Urinary bladder (tissue), 4 donors: ENCODE measurements at places on chromosomes 2 and 18. TPM values are rescaled to one million over a fixed set of nuclear protein-coding genes. Genes with fewer than 3 reads are reported as not detected.

GRCh38 chr18:11828786-11829432, 22.3 kb upstream of the CHMP1B start:
- no peak for DNase-seq

Gene TUBA4B
- polyA plus RNA-seq: not detected

Gene MOGAT1
- not detected for polyA plus RNA-seq

DNA sequence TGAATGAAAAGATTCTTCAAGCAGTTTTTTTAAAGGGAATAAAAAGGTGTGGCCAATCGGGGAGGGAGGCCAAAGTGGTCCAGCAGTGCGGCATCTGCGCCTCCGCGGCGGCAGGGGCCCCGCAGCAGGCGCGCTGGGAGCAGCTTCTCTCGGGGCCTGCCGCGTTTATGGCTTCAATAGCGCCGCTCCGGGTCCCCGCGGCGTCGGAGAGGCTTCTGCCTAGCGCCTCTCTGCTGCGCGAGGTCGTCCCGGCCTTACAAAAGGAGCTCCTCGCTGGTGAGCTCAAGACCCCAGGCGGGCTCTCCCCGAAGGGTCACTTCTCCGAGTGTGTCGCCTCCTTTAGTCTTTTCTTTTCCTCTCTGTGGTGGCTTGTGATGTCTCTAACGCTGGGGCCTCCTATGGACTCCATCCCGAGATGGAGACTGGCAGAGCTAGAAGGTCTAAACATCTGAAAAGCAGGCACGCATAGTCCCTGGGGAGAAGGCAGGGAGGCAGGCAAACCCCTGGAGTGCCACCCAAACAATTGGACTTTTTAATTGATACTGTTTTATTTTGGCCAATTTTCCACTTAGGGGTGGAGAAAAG, 67.1 kb downstream of the SUMO1 start:
- DNase-seq: no peak

GRCh38 chr2:166944909-166945308, 56.6 kb downstream of the XIRP2 start:
- no peak for DNase-seq

Gene NPPC
- polyA plus RNA-seq: 0.37 TPM

GRCh38 chr2:40450066-40450795, 1.7 kb downstream of the SLC8A1 start:
- no peak for DNase-seq
